ENCODE measurements at places on chromosomes 11 and 22.
A peak's percentile ranks its signal among the peaks of the same experiment; 100 is the strongest.

DNA sequence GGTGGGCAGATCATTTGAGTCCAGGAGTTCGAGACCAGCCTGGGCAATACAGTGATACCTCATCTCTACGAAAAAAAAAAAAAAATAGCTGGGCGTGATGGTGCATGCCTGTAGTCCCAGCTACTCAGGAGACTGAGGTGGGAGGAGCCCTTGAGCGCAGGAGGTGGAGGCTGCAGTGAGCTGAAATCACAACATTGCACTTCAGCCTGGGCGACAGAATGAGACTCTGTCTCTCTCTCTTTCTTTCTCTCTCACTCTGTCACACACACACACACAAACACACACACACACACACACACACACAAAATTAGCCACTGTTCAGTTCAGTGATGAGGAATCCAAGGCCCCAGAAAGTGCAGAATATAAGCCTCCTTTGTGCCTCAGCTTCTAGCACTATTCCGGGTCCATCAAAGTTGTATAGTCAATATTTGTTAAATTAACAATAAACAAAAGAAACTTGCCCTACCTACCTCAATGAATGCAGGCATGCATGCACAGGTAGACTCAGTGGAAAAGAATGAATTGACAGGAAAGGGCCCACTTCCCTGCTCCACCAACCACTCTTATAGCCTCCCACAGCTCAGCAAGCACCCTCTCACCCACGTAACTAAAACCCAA lies 3.9 kb upstream of the SMIM35 start:
- no peak for DNase-seq

- DNase-seq = no peak
Observed at GRCh38 chr11:114564831-114565230, 5.2 kb upstream of the NXPE1 start.

- DNase-seq = no peak
Observed at GRCh38 chr11:47437746-47438418, 11.1 kb downstream of the RAPSN start.

- DNase-seq = no peak
Observed at GRCh38 chr11:116688202-116688540, 84.6 kb downstream of the BUD13 start.

- DNase-seq = no peak
Observed at GRCh38 chr22:48744283-48744641, 1083.4 kb downstream of the BRD1 start.

- DNase-seq = no peak
Observed at GRCh38 chr11:91608677-91609076, 615.9 kb upstream of the FAT3 start.

- no peak for DNase-seq
Observed at GRCh38 chr11:114183044-114183511, 113.1 kb upstream of the NNMT start.

- DNase-seq = no peak
Observed at GRCh38 chr11:64865286-64866172, 12.9 kb downstream of the EHD1 start.

GRCh38 chr11:79071190-79071589 lies 369.6 kb downstream of the TENM4 start:
- DNase-seq = no peak

GRCh38 chr11:12888525-12889158 lies 120.5 kb upstream of the RASSF10 start:
- DNase-seq = peak; percentile 30

DNA sequence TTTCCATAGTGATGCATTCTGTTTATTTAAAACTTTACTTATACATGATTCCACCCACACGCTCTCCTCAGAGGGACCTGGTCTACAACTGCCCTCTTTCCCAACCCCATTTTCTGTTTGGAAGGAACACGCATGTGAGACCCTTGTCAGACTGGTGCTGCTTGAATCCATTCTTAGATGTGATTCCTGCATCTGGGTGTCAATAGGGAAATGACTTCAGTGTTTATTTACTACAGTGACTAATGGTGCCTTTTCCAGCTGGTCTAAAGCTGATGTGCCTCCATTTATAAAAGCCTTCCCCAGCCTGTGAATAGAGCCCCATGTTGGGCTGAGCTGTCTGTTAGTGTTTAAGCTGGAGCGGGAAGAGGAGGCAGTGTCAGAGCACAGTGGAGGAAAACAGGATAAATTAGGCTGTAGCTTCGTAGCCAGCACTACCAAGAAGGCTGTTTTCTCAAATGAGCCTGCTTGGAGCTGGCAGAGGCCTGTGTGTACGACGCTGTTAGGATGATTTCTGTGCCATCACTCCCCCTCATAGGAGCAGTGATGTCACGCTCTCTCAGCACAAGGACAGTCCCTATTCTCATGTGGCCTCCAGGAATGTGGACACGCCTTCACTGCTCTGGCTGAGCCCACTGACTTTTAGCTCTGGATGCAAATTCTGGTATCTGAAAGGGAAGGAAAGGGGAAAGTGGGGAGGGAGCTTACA lies 18.9 kb upstream of the C11orf96 start:
- peak; percentile 63 for DNase-seq

- no peak for DNase-seq
Observed at GRCh38 chr11:36077886-36078685, 134.2 kb downstream of the LDLRAD3 start.

GRCh38 chr11:110710628-110711381 lies 1.4 kb downstream of the ARHGAP20 start:
- DNase-seq = peak; percentile 44

- DNase-seq = peak; percentile 43
Observed at GRCh38 chr11:75667255-75667830, 1.5 kb downstream of the MAP6 start.

DNA sequence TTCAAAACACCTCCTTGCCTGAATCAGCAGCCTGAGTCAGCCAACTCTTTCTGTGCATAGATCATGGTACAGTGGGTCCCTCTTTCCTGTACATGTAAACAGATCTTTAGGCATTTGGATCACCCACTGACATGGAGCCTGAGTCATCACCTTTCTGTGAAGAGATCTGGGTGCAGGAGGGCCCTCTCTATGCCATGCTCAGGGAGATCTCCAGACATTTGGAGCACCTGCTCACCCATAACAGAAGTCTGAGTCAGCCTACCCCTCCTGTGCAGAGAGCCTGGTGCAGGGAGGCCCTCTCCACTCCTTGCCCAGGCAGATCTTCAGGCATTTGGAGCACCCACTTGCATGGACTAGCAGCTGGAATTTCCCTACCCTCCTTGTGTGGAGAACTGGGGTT lies 56.2 kb upstream of the GLYAT start:
- DNase-seq = no peak

- DNase-seq = no peak
Observed at GRCh38 chr11:128346804-128347203, 240.6 kb downstream of the ETS1 start.

DNA sequence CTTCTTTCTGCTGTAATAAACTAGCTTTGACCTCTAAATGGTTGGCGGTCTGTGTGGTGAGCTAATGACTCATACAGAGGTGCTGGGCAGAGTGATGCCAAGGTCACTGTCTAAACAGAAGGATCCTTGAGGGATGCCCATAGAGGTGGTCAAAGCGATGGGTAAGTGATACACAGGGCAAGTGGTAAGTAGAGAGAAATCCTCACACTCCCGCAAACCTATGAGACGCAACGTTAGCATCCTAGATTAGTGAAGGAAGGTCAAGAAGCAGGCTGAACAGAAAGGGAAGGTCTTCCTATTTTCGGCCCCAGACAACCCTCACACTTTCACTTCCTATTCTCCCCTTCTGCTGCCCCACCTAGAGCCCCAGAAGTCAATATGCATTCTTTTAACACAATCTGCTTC lies 65.6 kb upstream of the SESN3 start:
- no peak for DNase-seq

DNA sequence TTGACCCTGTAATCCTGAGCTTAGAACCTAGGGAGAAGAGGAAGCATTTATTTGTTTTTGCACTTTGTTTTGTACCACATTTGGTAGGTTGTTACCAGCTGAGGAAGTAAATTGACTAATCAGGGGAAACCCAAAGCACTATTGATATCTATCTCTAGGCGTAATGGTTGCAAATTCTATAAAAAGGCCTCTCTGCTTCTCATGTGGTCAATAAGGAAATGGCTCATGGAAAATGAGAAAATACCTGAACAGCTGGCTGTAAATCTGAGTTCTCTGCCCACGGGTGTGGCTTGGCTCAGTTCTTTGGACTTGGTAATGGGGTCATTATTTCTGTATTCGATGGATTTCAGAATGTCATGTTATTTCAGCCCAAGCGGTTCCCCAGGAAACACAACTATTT lies 42.4 kb downstream of the BARX2 start:
- no peak for DNase-seq

DNA sequence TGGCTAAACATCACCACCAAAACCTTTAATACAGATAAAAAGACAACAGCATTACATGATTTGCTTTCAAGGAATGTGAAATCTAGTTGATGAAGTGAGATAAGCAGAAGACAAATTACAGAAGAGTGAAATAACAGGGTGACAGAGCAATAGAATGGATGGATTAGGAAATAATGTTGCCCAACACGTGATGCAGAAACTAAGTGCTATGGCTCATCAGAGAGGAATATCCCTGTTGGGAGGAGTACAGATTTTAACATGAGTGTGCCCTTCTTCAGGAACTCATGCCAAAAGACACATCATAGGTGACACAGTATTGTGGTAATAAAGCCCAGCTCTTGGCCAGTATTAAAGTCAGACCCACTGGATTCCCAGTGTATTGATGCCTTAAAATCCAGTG lies 176.6 kb upstream of the RAG2 start:
- DNase-seq = no peak
